ENCODE measurements at places on chromosomes 1 and 21.

GRCh38 chr1:195909061-195909460, 699.2 kb downstream of the KCNT2 start:
- no peak for DNase-seq

DNA sequence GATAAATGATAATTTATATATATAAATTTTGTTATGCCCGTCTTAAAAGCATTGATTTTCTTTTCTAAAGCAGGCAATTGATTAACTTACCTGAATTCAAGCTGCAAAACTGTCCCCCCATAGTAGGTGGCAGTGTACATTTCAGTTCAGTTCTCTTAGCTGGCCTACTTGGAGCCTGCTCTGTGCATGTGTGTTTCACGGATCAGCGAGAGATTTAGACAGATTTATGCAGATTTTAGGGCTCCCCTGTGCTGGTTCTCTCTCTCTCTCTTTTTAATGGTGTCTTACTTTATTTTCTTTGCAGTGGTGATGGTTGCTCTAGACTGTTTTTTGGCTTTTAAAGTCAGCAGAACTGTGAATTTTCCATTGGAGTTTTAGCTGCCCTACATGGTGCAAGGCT, 30.7 kb downstream of the CLIC4 start:
- no peak for DNase-seq

DNA sequence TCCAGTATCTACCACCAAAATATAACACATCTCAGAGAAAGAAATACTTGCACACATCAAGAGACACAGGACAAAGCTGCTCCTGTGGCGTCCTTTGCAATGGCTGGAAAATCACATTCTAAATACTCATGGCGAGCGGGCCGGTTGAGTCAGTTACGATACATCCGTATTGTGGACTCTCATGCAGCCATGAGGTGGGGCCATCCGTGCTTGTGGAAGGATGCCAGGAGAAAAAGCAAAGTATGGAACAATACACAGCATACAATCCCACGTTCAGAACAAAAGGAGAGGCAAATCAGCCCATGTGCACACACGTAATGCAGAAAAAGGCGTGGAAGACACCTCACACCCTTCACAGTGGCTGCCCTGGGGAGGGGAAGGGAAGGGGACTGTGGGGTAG, 13.1 kb downstream of the ATP13A2 start:
- DNase-seq, result no peak

GRCh38 chr1:112697781-112698201, 9.1 kb downstream of the RHOC start:
- DNase-seq, result peak; percentile 48

- DNase-seq, result peak; percentile 33
These were observed 90.4 kb downstream of the TIAM1 start for GRCh38 chr21:31253684-31254083.

DNA sequence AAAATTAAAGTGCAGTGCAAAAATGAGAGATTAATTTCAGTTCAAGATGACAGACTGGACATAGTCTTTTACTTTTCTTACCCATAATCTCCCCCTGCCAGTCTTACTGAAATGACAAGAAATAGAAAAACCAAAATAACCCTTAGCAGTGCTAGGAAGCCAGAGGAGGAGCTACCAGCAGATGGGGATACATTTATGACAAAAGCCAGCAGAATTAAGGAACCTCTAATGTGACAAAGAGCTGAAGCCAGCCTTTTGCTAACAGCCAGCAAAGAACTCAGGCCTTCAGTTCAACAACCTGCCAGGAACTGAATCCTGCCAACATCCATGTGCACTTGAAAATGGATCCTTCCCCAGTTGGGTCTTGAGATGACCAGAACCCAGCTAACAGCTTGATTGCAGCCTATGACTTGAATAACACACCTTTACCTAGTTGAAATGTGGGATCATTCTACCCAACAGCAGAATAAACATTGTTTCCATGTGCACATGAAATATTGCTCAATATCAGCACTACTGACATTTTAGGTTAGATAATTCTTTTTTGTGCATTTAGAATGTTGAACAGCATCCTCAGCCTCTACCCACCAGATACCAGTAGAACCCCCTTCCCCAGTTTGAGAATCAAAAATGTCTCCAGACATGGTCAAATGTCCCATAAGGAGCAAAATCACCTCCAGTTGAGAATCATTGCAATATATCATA, 7.9 kb upstream of the TRAF5 start:
- no peak for DNase-seq

DNA sequence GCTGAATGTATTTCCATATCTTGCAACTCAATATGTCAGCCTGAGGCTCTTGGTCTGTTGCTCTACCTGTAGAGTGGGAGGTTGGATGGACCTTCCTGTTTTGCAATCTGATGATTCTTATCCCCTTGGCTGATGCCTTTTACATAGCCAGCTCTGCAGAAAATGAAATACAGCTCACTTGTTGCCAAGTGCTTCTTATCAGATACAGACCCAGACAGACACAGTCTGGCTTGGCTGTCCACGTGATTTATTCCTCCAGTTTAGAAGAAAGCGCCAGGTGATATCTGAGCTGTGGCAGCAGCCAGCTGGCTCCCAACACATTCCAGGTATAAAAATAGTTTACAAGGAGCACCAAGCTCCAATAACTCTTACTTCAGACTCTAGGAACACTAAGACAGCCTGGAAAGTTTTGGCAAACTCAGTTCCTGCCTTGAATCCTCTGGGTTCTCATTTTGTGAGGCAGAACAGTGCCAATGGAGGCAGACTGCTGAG, 479.2 kb upstream of the USP24 start:
- DNase-seq, result peak; percentile 90

GRCh38 chr1:232282498-232282897, 347.4 kb downstream of the SIPA1L2 start:
- DNase-seq, result no peak

GRCh38 chr1:60088620-60089155, 15.1 kb upstream of the C1orf87 start:
- peak; percentile 37 for DNase-seq

GRCh38 chr21:36658926-36659325, 40.0 kb upstream of the SIM2 start:
- no peak for DNase-seq

DNA sequence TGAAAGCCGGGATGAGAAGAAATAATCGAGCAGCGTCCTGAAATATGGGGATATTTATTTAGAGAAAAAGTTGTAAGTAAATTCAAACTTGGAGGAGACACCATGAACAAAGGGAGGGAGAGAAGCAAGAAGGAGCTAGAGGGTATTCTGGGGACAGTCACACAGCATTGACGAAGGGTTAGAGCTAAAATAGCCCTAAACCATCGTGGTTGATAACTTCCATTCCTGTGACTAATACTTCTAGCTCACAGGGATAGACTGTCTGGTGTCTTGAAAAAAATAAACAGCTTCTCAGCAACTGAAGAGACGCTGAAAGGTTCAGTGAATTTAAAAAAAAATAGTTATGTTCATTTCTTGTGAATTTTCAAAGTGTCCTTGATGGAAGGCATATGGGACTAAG, 86.7 kb downstream of the LRRC53 start:
- DNase-seq, result no peak

DNA sequence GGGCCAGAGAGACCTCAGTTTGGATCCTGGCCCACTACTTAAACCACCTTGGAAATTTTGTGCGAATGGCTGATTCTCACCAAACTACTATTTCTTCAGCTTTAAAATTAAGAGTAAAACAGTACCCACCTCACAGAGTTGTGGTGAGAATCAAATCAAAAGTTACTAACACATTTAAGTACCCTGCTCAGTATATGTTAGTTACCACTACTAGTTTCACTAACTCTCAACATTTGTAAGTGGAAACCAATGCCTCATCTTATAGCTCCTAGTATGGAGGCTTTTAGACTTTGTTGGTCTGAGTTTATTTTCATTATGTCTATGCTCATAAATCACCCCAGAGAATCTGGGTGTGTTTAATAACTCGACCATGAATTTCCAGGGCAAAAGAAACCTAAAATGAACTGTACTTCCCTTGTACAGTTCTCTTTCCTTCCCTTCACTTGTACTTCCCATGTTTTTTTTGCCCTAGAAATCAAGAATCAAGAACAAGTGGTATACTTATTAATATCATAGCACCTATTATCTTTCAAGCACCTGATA, 11.6 kb upstream of the SERBP1 start:
- DNase-seq, result no peak

GRCh38 chr21:18269856-18270255, 25.2 kb downstream of the CHODL start:
- no peak for DNase-seq

GRCh38 chr1:7975212-7975865, 13.8 kb downstream of the PARK7 start:
- DNase-seq, result peak; percentile 78

- DNase-seq, result no peak
These were observed 55.8 kb downstream of the H3-3A start for GRCh38 chr1:226118357-226118756.

DNA sequence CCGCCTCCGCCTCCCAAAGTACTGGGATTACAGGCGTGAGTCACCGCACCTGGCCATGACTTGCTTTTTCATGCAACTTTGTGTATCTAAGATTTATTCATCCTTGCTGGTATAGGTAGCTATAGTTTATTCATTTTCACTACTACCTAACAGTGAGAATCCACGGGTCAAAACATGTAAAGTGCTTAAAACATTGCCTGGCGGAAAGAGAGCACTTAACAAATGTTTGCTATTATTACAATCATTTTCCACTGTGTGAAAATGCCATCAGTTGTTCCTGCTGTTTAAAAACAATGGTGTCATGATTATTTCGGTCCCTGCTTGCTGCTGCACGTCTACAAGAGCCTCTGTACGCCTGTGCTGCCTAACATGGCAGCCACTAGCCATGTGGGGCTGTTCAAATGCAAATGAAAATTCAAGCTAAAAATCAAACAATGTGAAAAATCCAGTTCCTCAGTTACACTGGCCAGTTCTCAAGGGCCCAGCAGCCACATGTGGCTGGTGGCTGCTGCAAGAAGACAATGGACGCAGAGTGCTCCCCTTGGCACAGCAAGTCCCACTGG, 65.1 kb downstream of the CLSTN1 start:
- no peak for DNase-seq

- DNase-seq, result no peak
These were observed 145.8 kb upstream of the TMPRSS15 start for GRCh38 chr21:18549214-18549905.

DNA sequence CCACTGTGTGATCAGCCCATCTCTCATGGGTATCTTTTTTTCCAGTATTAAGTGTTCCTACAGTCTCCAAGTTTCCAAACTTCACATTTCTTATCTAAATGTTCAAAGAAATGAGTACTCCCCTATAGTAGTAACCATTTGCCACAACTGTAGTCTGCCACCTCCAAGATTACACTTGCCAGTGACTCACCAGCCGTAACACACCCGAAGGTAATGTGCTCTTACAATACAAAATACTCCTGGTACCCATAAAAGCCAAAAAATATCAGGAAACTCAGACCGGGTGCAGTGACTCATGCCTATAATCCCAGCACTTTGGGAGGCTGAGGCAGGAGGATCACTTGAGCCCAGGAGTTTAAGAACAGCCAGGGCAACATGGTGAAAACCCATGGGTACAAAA, 20.5 kb upstream of the ZNF496 start:
- no peak for DNase-seq

- DNase-seq, result no peak
These were observed 280.7 kb downstream of the TM2D1 start for GRCh38 chr1:61444288-61444687.

- DNase-seq, result no peak
These were observed 13.4 kb upstream of the PIAS3 start for GRCh38 chr1:145871994-145872924.

GRCh38 chr1:109618661-109619575, 498 bp downstream of the GNAT2 start:
- no peak for DNase-seq

GRCh38 chr1:114088392-114089299, 65.0 kb downstream of the SYT6 start:
- DNase-seq, result no peak

All from NCI-H2171 treated with DMSO at 0.1 percent for 48 hours (cell line).